ENCODE measurements at places on chromosomes 5 and 9.
A peak's percentile ranks its signal among the peaks of the same experiment; 100 is the strongest.

DNA sequence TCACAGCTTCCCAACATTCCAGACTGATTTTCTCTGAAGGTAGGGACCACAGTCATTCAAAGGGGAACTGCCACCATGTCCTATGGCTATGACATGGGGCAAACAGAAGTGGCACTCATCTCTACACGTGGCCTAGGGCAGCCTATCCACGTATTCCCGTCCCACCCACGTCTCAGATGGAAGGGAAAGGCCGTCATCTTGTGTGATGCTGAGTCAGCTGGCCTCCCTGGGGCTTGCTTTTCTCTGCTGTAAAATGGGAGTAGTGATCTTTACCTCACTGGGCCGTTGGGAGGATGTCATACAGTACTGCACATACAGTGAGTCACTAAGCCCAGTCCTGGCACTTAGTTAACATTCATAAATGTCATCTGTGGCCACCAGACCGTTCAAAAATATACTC lies 72.3 kb downstream of the RAPGEF1 start:
- DNase-seq, result no peak

DNA sequence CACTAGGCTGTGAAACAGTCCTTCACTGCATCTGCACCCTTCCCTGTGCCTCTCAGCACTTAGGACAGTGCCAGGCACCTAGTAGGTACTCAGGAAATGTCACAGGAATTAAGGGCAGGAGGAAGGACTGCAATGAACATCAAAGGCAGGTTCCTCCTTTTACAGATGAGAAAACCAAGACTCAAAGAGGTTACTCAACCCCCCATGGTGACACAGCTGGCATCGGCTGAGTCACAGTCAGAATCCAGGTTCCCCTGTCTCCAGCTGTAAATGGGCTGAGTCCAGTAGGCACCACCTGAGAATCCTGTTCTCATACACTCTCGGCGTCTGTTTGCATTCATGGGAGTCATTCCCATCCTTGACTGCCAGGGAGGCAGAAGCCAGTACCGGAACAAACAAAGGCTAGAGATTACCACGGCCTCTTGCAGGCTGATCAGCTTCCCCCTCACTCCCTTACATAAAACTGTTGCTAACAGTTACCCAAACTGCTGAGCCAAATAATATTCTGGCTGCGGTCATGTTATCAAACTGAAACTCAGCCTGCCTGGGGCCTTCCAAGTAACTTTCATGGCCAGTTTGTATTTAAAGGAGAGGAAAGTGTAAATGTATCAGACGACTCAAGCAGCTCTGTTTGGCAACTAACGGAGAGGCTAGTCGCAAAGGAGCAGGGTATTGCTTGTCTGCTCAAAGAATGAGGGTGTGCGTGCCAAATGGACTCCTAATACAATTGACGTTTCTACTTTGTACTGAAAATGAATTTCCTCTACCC lies 201.7 kb downstream of the PAPPA start:
- no peak for DNase-seq

GRCh38 chr5:150021491-150022157 lies 21.1 kb downstream of the HMGXB3 start:
- DNase-seq, result peak; percentile 69

DNA sequence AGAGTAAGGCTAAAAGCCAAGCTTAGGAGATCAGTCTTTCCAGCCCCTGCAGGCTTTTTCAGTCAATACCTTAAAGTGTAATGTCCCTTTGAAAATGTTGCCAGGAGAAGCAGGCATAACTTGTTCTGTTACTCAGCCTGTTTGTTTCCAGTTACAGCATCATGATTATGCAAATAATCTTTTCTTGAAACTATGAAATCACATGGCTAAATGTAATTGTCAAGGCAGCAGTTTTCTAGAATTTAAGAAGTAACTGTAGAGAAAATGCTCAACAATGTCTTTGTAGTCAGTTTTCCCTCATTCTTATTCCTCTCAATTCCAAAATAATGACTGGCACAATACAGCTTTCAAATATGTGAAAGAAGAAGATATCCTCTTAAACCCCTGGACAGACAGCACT lies 1.9 kb upstream of the GPR107 start:
- no peak for DNase-seq

- DNase-seq, result no peak
Measured at GRCh38 chr9:111175350-111175749, 137.1 kb upstream of the LPAR1 start.

DNA sequence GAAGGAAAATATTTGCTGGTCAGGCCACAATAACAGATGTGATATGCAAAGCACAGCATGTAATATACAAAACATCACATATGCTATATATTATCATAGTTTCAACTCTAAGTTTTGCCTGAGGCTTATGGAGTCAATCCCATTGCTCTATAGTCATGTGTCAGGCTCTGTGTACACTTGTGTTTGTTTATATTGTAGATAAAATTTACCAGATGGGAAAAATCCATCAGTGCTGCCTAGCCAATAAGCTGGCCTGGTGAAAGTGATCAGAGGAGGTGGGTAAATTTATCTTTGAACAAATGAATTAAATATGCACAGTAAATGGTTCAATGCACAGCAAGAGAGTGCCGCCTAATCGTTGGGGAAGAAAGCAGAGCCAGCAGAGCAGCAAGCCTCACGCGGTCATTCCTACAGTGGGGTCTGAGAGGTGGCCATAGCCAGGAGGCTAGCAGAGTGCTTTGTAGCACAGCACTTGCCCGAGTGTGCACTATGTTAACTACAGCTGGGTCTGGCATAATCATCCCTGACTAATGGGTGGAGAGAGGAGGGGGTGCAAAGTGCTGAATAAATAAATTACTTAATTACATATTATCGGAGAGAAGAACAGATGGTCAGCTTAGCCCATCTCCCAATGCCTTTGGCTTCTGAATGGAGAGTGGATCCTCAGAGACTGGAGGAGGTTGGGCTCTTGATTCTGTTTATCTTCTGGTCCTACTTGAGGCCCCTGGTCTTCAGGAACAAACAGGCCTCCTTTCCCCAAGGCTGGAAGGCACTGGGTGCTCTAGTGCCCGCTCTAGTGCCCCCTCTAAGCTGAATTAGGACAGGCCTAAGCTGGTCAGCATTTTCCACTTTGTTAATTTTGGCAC lies 153.5 kb downstream of the MAT2B start:
- DNase-seq, result no peak

- no peak for DNase-seq
Measured at GRCh38 chr9:5593904-5594303, 35.0 kb upstream of the RIC1 start.

DNA sequence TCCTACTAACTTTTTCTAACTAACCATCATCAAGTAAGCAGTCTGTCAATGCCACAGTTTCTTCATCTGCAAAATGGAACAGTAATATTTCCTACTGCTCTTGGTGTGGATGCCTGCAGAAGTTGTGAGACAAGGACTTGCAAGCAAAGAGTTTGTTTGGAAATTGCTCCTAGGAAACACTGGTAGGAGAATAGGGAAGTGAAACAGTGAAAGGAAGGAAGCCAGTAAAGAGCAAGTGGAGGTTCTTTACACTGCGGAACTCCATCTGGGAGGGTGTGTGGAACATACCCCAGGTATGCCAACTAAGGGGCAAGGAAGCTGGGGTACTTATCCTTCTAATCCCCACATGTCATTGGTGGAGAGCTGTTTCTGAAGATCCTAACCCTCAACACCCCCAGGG lies 119.9 kb downstream of the FOXD1 start:
- DNase-seq, result no peak

DNA sequence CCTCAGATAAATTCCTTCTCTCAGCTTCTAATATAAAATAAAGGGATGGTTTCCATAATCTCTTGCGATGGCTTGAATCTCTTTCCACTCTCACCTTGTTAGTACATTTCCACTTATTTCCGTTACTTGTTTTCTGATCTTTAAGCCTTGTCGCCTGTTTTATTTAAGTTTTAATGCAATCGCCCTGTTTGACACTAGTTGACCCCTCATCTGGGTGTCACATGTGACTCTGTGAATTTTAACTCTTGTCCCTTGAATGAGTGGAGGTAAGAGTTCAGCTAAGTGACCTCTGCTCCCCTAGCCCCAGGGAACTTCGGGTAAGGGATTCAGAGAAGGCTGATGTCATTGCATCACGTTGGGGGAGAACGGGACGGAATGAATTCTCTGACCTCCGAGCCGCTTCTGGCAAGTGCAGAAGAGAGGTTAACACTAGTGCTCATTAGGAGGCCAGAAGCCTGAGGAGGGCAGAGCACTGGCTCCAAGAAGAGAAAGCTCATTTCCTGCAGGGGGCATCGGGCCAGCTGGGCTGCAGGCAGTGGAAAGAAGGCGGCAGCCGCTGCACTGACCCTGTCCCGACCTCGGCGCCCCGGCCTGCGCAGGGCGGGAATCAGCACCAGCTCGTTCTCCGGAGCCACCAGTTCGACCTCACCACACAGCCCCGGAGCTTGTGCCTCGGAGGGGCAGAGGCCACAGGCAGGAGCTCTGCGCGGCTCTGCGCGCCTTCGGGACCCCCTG lies 569 bp downstream of the HINT2 start:
- peak; percentile 98 for DNase-seq

- peak; percentile 85 for DNase-seq
Measured at GRCh38 chr9:109639674-109640579, 140.1 kb upstream of the PALM2AKAP2 start.

DNA sequence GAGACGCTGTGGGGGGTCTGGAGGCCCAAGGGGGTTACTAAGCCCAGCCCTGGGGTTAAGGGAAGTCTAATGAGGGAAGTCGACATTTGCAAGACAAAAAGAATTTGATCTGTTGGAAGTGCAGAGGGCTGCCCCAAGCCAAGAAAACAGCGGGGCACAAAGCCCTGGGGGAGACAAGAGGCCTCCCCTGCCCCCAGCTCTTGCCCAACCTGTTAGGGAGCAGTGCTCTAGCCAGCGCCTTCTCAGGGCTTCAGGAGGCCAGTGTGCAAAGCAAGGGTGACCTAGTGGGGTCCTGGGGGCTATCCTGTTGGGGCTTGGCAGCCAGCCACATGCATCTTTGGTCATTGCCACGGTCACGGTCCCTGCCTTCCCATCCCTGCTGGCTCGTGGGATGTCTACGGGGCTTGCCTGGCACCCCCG lies 25.2 kb downstream of the GFI1B start:
- DNase-seq, result no peak

DNA sequence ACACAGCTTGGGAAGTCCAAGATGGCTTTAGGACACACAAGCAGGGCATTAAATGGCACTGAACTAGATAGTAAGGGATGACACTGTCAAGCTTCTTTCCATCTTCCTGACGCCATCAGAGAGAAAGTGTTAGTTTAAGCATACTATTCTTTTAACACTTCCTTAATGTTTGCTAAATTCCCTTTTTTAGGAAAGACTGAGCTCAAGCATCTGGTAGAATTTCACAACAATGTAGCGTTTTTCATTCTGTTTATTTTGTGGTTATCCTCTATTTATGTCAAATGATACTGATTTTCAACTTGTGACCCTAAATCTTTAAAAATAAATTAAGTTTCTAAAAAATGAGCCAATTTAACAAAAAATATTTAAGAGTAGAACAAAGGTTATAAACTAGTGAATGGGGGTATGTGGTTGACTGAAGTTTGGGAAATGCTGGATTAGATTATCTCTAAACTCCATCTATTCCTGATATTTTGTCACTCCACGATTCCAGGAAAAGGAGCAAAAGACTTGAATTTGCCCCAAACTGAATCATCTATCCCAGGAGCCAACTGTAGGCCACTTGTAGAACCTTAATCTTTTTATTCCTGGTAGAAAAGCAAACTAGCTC lies 147.4 kb upstream of the KLF9 start:
- no peak for DNase-seq

- DNase-seq, result no peak
Measured at GRCh38 chr5:133607451-133607850, 4.9 kb downstream of the FSTL4 start.

GRCh38 chr5:81181576-81182316 lies 51.4 kb upstream of the CKMT2 start:
- no peak for DNase-seq

GRCh38 chr9:96619491-96620180 lies at the start of gene CDC14B:
Gene CDC14B, minus strand, starts transcription at chr9:96619843. Its CDS starts 465 bp downstream, at chr9:96619378.
- DNase-seq, result peak; percentile 79

DNA sequence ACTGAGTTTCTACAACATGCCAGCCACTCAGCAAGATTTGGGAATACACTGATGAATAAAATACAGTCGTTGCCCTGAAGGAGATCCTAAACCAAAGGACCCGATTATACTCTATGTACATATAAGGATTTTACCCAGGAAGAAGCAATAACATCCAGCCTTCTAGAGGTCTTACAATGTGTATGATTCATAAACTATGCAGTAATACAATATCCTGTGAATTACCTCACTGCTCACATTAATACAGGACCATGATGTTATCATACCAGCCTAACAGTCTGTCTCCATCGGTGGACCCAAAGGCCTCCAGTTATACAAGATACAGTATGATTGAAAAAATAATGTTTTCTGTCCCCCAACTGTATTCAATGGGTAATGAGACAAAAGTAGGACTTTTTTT lies 310.5 kb upstream of the TRPM3 start:
- DNase-seq, result no peak

DNA sequence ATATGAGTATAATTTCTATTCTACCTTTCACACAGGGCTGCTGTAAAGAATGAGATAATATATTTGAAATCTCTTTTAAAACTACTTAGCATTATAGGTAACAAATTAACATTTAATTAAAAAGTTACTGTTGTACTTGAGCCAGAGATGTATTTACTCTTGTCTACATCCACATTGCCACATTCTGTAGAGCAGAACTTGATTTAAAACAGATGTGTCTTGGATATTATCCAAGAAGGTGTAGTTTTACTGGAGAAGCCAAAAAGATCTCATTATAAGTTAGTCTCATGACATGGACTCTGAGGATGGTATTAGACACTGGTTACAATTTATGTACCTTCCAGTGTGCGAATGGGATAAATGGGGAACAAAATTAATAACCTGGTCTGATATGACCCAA lies 293.1 kb upstream of the CCNH start:
- no peak for DNase-seq

- DNase-seq, result no peak
Measured at GRCh38 chr5:1541702-1542400, 18.1 kb upstream of the LPCAT1 start.

GRCh38 chr5:58496488-58496887 lies 5.3 kb downstream of the GAPT start:
- no peak for DNase-seq

DNA sequence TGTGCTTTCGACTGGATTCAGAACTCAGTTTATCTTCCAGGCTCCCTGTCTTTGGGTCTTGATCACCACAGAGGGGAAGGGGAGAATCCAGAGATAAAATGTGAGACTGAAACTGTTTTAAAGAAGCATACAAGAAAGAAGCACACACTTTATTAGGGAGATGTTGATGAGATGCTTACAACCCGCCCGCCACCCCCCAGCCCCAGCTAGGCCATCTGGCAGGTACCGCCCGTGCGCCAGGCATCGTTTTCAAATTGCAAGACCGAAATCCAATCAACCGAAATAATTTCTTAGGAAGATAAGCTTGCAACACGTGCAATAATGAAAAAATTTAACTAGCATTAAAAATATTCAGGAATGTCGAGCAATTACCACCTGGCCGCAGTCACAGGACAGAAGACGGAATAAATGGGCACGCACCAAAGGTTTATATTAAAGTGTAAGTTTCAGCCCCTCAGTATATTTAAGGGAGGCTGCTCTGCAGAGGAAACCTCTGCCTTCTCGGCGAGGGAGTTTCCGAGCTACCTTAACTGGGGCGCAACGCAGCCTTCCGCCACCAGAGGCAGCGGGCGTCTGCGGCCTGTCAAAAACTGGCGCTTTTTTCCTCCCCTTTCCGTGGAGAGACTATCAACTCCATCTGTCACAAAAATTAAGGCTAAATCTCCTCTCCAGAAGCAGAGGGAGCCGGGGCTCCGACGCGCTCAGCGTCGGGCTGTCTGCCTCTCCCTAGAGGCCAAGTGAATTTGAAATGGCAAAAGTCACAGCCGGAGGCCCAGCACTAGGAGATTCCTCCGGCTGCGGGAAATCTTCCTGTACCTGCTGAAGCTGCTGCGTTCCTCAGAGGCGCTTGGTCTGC lies 996 bp upstream of the GAS1 start:
- peak; percentile 74 for DNase-seq

- DNase-seq, result peak; percentile 72
Measured at GRCh38 chr5:138438724-138439476, at the start of gene REEP2. Gene REEP2, plus strand, starts transcription at chr5:138439057. Its CDS starts 152 bp downstream, at chr5:138439209.

Measured in MG63 (cell line).